Activated CD4-positive, alpha-beta T cell treated with anti-CD3 and anti-CD28 coated beads for 1 hour (primary cell): ENCODE measurements at places on chromosomes 4 and X.
A peak's percentile ranks its signal among the peaks of the same experiment; 100 is the strongest.

DNA sequence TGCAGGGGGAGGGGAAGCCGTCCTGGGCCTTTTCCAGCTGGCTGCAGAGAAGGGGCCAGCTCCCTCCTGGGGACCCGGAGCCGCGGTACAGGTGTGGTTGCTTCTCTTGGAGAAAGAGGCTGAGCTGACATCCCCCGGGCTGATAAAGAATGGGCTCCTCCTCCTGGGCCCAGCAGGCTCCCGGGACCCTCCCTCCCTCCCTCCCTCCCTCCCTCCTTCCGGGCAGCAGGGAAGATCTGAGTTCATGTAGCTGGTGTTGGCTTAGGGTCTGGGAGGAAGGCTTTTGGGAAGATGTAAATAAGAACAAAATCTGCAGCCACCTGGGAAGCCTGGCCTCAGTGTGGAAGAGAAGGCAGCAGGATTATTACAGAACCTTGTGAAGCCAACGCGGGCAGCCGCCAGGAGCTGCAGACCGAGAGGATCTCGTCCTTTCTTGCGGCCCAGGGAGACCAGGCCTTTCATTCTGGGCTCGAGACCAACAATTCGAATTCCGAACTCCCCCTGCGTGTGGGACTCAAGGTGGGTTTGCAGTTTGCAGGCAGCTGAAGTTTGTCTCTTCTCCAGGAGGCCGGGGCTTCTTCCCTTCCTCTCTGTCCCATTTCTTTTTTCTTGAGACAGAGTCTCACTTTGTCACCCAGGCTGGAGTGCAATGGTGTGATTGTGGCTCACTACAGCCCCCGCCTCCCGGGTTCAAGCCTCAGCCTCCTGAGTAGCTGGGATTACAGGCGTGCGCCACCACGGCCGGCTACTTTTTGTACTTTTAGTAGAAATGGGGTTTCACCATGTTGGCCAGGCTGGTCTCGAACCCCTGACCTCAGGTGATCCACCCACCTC lies at the start of gene PLCXD1:
TSS of gene PLCXD1 (plus strand) at position 216 of the 834 bp plus-strand sequence. CDS start 2,807 bp downstream, outside the sequence.
- no peak for DNase-seq

DNA sequence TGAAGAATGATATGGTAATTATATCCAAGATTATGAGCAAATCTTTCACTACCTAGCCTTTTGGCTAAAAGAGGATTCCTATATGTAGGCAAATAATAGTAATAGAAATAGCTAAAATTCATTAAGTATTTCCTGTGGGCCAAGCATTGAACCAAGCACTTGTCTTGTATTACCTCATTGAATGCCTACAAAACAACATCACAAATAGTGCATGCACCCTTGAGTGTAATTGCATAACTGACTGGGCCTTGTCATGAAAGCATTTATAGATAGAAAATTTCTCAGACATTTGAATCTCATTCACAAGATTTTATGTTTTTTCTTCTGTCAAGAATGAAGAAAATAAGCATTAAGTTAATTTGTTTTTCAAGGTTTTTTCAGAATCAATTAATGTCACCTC lies 3.9 kb upstream of the HPGDS start:
- no peak for DNase-seq

DNA sequence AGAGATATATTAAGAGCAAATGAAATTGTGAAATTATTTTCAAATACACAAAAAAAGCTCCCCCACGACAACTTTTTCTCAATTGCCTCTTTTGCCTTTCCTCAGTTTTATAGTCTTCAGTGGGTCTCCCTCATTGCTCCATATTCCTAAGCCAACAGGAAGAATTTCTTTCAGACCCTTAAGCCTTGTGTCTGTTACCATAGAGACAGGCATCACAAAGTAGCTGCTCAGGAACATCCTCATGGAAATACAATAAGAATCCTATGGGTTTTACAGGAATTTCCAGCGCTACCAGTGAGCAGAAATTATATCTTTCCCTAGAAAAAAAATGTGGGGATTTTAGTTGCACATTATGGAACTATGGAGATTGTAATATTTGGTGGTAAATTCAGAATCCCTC lies 121.9 kb upstream of the DMD start:
- DNase-seq, result no peak

GRCh38 chr4:18518098-18518497 lies 496.5 kb upstream of the LCORL start:
- DNase-seq, result no peak

GRCh38 chrX:150854856-150855255 lies 43.6 kb downstream of the CD99L2 start:
- DNase-seq, result no peak

GRCh38 chr4:177687117-177687516 lies 244.9 kb upstream of the AGA start:
- no peak for DNase-seq

- DNase-seq, result no peak
Measured at GRCh38 chr4:107094332-107094731, 58.2 kb upstream of the DKK2 start.

DNA sequence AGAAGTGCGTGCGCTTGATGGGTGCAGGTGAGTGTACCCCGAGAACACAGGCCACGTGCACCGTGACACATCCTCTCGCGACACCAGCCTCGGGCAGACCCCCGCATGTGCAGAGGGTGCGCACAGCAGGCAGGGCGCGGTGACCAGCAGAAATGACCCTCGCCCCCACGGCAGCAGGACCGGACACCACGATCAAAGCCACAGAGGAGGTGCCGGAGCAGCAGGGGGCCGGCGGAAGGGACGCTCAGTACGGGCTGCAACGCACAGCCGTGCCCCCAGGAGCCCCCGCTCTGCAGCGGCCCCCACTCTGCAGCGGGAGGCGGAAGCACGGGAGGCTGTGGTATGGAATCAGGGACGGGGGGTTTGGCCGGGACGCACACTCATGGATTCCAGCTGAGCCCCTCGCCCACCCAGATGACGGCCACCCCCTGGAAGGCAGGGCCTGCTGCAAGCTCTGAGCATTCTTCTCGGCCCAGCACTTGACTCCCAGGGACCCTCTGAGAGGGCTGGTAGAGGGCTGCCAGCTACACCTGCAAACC lies 17.1 kb downstream of the PPP2R3B start:
- no peak for DNase-seq

- DNase-seq, result no peak
Measured at GRCh38 chr4:123904882-123905281, 508.3 kb downstream of the SPRY1 start.

- DNase-seq, result peak; percentile 46
Measured at GRCh38 chr4:184267673-184268583, 50.3 kb upstream of the ENPP6 start.

DNA sequence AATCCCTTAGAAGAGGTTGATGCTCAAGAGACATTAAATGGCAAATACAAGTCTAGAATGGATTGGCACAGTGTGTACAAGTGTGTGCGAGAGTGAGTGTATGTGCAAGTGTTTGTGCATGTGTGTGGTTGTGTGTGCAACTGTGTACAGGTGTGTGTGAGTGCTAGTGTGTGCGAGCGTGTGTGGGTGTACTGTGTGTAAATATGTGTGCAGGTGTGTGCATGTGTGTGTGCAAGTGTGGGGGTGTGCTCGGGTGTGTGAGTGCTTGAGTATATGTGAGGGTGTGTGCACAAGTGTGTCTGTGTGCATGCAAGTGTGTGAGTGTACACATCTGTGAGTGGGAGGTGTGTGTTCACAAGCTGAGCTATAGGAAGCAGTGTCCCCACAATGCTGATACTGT lies 5.9 kb downstream of the TREX2 start:
- DNase-seq, result no peak

- DNase-seq, result no peak
Measured at GRCh38 chrX:114800719-114801118, 216.7 kb downstream of the IL13RA2 start.

DNA sequence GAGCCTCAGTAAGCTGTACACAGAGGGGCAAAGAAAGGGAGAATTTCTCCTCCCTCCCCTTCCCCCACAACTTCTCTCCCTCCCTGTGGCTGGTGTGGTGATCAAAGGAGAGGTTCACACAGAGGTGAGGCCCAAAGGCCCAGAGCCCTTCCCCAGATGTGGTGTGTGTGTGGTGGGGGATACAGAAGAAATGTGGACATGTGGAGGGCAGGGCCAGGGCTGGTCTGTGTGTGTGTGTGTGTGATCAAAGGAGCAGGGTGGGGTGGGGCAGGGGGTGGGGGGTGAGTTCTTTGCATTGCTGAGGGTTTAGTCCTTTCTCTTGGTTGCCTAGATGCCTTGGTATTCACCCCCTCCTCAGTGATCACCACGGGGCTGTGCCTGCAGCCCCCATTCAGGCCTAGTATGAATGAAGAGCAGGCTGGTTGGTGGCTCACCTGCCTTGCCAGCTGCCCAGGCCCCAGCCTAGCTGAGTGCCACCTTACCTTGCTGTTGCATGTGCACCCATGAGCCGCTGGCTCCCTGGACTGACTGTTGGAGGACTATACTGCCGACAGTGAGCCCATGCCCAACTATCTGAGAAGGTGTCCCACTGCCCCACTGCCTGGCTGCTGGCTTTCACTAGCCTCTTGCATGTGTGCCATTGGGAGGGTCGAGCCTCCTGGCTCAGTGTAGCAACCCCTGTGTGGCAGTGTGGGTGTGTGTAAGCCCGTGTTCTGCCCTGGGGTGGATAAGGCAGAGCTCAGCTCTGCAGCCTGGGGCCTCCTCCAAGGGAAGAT lies 101.9 kb downstream of the EFNB1 start:
- DNase-seq, result no peak
